ENCODE measurements at places on chromosomes 12 and 14.

DNA sequence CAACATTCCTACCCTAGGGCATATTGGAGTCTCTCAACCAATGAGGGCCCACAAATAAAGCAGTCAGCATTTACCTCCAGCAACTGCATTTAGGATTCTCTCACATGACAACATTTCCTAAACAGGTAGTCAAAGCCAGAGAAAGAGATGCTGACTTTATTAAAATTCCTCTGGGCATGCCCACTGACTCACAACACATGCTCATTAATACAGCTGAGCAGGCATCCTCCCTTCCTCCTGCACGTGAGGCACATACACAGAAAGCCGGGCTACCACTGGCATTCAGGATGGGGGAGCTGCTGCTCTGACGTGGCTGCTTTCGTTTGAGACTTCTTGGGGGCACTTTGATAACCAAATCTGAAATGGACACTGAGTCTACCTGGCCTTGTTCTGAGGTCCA is 174.1 kb downstream of the NRXN3 start:
- no peak for DNase-seq

- DNase-seq, result no peak
These were observed 42.2 kb upstream of the FOS start for GRCh38 chr14:75236467-75236866.

- no peak for DNase-seq
These were observed 54.4 kb downstream of the ARL6IP4 start for GRCh38 chr12:123034865-123035264.

DNA sequence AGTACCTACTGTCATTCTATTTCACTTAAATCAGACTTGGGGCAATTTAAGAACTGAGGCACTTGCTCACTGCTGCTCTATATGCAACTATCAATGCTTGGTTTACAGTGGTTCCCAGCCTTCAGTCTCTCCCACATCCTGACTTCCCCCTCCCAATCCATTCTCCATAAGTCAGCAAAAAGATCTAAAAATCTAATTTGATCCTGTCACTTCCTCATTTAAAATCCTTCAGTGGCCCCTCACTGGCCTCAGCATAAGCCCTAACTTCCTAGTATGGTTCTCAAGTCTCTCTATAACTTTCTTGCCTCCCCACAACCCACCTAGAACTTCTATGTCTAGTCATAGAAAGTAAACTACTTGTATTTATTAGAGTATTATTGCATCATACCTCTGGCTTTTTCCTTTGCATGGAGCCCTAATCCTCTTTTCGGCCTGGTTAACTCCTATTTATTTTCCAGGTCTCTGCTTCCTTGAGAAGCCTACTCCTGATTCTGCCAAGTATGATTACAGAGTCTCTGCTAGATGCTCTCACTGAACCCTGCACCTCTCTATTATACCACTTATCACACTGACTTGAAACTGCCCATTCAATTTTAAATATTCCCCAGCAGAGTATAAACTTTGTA is 130.6 kb downstream of the RALGAPA1 start:
- DNase-seq, result no peak

DNA sequence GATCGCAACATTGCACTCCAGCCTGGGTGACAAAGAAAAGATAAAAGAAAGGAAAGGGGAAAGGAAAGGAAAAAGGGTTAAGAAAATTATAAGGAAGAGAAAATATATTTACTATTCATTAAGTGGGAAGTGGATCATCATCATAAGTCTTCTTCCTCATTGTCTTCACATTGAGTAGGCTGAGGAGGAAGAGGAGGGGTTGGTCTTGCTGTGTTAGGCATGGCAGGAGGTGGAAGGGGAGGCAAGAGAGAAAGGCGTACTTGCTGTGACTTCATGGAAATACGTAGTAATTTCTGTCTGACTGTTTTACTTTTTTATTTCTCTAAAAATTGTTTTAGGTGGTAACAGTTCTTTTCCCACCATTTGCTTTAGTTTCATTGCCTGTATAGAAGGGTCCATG is 26.2 kb downstream of the FAM177A1 start:
- no peak for DNase-seq

DNA sequence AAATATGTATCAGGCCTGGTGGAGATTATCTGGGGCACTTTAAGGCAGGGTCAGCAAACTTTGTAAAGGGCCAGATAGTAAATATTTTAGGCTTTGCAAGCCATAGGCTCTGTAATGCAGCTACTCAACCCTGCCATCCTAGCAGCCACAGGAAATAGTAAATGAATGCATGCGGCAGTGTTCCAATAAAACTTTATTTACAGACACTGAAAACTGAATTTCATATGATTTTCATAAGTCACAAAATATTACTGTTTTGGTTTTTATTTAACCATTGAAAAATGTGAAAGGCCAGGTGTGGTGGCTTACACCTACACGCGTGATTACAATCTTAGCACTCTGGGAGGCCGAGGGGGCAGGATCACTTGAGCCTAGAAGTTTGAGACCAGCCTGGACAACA is 3.2 kb upstream of the CAMKK2 start:
- no peak for DNase-seq
